ENCODE measurements at places on chromosomes 3 and 15.

DNA sequence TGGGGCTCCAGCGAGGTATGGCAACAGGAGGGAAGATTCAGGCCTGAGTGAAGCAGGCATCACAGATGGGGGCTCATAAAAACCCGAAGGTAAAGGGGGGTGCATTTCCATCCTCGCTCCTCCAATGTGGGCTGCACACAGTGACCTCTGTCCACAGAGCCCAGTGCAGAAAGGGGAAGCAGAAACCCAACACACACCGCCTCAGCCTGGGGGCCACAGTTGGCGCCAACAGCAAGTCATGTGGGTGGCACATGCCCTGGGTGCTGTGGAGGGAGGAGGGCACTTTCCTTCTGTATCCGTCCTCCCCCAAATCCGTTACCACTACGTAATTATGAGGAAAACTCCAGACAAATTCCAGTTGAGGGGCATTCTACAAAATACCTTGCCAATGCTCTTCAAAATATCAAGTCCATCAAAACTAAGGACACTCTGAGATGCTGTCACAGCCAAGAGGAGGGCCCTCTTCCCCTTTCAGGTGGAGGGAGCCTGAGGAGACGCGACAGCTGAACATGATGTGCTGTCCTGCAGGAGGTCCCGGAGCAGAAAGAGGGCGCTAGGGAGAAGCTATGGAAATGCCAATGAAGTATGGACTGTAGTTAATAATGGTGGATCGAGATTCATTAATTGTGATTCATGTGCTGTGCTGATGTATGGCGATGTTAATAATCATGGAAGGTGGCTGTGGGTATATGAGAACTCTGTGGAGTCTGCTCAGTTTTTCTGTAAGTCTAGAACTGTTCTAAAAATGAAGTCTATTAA, 16.4 kb downstream of the APBA2 start:
- DNase-seq: no peak

- no peak for DNase-seq
Observed at GRCh38 chr3:50078091-50078490, 10.6 kb upstream of the RBM5 start.

DNA sequence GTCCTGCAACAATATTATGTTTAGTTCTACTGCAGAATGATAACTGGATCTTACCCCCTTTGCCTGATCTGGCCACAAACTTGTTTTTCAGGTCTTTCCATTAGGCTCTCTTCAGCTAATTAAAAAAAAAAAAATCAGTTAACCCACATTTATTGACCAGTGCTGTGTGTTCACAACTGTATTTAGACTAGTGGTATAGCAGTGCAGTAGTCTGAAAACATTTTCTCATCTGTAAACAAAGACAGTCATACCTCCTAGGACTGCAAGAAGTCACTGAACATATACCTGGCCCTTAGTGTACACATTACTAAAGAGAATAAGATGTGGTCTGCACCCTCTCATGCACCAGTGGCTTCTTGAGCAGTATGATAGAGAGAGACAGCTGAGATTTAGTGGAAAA, 22.5 kb downstream of the LPP start:
- no peak for DNase-seq

DNA sequence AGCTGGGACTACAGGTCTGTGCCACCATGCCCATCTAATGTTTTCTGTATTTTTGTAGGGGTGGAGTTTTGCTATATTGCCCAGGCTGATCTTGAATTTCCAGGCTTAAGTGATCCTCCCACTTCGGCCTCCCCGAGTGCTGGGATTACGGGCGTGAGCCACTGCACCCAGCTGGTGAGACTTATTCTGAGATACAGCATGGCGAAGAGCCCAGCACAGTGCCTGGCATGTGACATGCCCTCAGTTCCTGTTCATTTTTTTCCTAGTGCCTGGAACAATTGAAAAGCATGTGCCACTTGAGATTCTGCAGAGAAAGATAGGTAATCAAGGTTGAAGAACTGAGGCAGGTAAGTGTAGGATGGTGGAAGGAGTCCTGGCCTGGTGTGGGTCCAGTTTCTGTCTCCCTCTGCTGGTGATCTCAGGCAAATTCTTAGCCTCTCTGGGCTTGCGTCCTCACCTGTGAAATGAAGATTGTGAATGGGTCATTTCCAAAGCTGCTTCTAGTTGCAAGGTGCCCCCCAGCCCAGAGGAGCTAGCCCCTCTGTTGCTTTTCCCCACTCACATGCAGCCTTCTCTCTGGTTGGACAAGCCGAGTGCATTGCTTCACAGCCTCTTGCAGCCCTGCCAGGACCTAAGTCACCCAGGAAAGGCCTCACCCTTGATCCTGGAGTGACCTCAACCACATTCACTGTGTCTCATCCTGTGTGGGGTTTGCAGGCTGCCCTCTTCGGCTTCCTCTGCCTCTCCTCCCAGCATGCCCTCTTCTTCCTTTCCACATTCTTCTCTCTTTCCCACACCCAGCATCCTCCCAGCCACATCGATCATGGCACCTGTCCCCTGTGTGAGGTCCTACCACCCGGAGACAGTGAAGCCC, 4.3 kb upstream of the RHCG start:
- peak; percentile 11 for DNase-seq

GRCh38 chr3:143581972-143582722, 266.1 kb downstream of the SLC9A9 start:
- DNase-seq: no peak

- DNase-seq: no peak
Observed at GRCh38 chr3:17979252-17979651, 236.8 kb upstream of the TBC1D5 start.

GRCh38 chr3:123412811-123413604, 35.9 kb downstream of the ADCY5 start:
- DNase-seq: no peak

DNA sequence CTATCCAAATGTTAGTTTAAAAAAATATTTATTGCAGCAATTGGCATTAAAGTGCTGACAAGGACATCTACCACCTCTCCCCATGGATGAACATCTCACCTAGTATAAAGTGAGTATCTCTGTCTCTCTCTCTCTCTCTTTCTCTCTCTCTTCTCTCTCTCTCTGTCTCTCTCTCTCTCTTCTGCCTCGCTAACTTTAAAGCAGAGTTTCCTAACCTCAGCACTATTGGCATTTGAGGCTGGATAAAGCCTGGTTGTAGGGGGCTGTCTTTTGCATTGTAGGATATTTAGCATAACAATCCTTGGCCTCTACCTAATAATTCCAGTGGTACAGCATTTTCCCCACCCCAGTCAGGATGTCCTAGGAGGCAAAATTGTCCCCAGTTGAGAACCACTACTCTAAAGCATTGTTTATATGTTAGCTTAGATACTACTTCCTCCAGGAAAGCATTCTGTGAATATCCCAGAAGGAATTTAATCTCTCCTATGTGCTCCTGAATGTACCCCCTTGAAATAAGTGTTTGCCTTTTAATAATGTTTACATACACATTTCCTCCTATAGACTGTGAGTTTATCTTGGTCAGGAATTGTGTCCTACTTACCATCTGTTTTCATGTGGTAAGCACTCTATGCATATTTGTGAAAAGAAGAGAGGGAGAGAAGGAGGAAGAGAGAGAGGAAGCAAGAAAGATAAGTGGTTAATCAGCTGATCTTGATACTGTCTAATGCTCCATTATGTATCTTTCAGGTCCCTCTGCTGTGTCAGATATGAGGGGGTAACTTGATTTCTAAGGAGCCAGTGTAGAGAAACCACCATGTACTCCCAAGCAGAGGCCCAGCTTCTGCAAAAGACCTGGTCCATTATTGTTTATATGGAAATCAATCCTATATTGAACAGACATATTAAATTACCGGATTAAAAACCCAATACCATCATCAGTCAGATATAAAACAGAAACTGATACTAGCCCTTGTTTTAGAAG, 346.6 kb downstream of the RBMS3 start:
- DNase-seq: no peak

- DNase-seq: no peak
Observed at GRCh38 chr3:33482111-33482521, 41.9 kb upstream of the UBP1 start.

DNA sequence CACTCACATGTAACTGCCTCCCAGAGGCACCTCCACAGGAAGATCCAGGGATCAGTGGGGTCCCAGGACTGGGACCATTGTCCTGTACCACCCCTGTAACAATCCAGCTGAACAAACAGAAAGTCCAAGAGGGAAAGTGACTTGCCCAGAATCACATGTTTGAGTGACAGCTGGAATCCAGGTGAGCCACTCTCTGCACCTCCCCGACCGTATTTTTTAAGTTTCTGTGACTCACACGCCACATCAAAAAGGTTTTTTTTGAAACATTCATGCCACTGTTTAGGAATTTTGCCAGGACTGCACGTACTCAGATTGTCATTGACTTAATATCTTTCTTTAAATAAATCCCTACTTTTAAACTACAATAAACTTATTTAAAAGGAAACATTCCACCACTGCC, 9.8 kb upstream of the SLC6A1 start:
- no peak for DNase-seq

DNA sequence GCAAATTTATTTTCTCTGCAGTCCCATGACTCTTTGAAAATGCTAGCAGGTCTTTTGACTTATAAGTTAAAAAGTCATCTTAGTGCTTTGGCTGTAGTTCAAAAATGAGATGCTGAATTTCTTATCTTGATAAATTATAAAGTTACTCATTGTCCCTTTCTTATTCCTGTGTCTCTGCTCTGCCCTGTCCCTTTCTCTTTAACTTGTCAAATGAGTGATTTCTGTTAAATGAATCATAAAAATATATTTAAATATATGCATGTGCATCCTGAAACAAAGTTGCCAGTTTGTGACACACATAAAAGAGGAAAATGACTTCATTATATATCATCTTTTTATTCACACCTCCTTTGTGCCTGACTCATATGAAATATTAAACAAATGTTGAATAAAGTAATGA, 1097.3 kb upstream of the EPHA6 start:
- DNase-seq: no peak

GRCh38 chr15:38941399-38941953, 376.9 kb upstream of the RASGRP1 start:
- DNase-seq: no peak

DNA sequence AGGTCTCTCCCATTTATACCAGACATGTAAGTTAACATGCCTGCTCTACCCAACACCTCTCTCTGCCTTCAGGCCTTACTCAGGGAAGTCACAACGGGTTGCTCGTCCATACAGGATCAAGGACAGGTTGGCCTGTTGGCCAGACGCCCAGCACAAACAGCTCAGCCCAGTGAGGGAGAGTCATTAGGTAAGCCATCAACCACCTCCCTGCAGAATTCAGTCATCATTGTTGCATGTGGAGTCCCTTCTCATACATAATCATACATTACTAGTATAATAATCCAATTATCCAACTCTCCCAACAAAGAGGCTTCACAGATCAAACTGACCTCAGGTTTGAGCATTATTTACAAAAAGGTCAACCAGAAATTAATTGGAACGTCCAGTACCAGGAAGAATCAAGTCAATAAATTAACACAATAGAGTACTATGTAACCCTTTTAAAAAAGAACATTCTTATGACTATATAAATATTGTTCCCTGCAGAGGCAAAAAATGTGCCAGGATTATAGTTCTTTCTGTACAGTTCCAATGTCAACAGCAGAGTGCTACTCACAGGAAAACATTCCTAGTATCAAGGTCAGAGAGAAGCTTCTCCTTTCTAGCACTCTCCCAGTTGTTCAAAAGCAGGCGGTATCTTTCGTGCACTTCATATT, 33.2 kb downstream of the HOMER2 start:
- no peak for DNase-seq

Measured in stimulated activated CD4-positive, alpha-beta T cell treated with anti-CD3 and anti-CD28 coated beads, Interleukin-15, amount 100 ng/mL, for 24 hours (primary cell).